ENCODE measurements at places on chromosomes 5 and 9. TPM values are rescaled to one million over a fixed set of nuclear protein-coding genes. Genes with fewer than 3 reads are reported as not detected.

DNA sequence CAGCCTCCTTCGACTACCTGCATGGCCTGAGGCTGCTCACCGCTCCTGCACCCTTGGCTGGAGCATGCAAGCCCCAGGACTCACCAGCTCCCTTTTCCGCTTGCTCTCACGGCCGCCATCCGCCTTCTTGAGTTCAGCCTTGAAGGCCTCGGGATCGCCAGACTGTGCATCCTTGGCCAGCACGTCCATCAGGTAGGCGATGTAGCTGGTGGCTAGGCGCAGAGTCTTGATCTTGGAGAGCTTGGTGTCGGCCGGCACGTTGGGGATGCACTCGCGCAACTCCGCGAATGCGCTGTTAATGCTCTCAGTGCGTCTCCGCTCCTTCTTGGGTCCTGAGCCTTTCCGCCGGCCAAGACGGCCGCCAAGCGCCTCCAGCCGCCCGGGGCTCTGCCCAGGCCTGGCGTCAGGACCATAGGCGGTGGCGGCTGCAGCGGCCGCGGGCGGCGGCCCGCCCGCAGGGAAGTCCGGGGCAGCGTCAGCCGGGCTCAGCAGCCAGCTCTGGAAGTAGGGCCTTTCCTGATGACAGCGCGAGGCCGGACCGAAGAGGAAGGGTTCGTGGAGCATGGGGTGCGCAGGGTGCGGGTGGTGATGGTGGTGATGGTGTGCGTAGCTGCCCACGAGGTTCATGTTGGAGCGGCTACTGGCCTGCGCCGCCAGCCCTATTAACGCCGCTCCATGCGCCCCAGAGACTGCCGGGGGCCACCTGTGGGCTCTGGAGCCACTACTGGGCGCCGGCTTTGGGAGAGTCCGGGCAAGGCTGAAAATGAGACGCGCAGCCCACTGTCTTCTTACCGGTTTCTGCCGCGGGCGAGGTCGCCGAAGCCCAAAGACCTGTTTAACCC is 424 bp downstream of the HAND1 start:
- no peak for DNase-seq

GRCh38 chr5:11319836-11320580 is 559.0 kb upstream of the DAP start:
- DNase-seq, result no peak

Gene FAM153A
- total RNA-seq, result 33.7 TPM

GRCh38 chr5:40356248-40356647 is 323.5 kb upstream of the PTGER4 start:
- DNase-seq, result no peak

GRCh38 chr5:103177543-103177942 is 57.4 kb downstream of the PPIP5K2 start:
- no peak for DNase-seq

GRCh38 chr5:112492291-112492690 is 73.2 kb upstream of the EPB41L4A start:
- peak; percentile 29 for DNase-seq

- DNase-seq, result no peak
These were observed 126.9 kb upstream of the ATP10B start for GRCh38 chr5:160978944-160979343.

- no peak for DNase-seq
These were observed 51.0 kb upstream of the RNU6ATAC start for GRCh38 chr9:134215420-134215698.

Gene WASHC1
- total RNA-seq, result 22.7 TPM

GRCh38 chr5:96875791-96876291 is 459 bp upstream of the ERAP2 start:
- peak; percentile 28 for DNase-seq

DNA sequence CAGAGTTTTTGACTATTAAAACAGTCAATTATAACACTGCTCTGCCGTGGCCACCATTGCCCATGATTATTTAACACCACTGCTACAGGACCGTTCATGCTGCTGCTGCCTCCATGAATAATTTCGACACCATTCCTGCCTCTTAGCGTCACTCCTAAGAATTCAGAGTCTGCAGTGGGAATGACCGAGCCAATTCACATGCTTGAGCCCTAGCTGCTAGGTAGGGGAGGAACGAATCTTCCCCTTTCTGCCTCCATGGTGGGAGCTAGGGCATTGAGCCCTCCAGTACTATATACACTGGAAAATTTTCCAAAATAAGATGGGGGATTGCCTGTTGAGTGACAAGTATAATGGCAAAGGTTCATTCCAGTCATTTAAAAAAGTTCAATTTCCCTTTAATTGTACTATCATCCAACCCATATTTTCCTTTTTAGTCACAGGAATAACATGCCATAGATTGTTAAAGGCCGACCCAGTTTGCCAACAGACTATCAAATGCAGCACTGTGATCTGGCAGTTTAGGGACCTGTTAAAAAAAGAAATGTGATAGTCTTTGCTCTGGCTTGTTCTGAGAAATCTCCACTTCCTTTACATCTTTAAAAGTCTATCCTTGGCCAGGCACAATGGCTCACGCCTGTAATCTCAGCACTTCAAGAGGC is 13.5 kb upstream of the B4GALT1 start:
- no peak for DNase-seq

- no peak for DNase-seq
These were observed 88.6 kb upstream of the CDKN2B start for GRCh38 chr9:22097707-22098106.

GRCh38 chr5:135011355-135012032 is 22.5 kb downstream of the PITX1 start:
- no peak for DNase-seq

- no peak for DNase-seq
These were observed 321.4 kb upstream of the ACTBL2 start for GRCh38 chr5:57804007-57804444.

Gene CREB3
- total RNA-seq, result 23.2 TPM

Gene SPATA31C1
- not detected for total RNA-seq

GRCh38 chr5:2257326-2258244 is 374.9 kb upstream of the IRX4 start:
- peak; percentile 11 for DNase-seq

- DNase-seq, result no peak
These were observed 113.7 kb downstream of the GABRB2 start for GRCh38 chr5:161432798-161433197.

Gene TMEM171
- total RNA-seq, result not detected

GRCh38 chr5:122738088-122738487 is 36.8 kb upstream of the SNX2 start:
- DNase-seq, result no peak

DNA sequence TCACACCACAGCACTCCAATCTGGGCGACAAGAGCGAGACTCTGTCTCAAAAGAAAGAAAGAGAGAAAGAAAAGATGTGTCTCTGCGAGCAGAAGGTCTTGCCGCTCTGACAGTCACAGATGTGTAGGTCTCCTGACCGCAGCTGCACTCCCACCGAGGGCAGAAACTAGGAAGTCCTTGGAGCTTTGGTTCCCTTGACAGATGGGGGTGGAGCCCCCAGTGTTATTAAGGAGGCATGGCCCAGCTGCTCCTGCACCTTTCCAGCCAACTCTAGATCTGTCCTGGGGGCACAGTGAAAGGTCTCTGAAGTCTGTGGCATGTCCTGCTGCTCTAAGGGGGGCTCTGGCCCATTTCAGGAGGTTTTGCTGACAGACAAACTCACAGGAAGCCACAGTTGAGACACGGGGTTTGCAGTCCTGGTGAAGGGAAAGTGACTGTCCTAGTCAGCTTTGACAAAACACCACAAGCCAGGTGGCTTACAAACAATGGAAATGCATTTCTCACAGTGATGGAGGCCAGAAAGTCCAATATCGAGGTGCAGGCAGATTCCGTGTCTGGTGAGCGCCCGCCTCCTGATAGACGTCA is 9.0 kb upstream of the DIPK1B start:
- no peak for DNase-seq

DNA sequence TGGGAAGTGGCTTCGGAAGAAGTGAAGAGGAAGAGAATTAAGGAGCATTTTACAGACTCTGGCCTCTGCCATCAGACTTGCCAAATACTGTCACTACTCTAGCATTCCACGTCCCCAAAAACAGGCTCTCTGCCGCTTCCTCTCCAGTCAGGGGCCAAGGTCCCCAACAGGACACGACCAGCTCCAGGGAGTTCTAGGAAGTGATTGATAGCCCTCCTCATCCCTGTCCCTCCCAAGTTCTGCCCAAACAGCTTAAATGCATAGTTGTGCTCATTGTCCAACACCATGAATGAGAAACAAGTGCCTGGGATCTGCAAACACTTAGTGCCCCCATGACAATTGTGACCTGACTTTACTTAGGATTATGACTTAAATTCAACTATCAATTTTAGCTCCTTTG is 96.5 kb downstream of the MED10 start:
- DNase-seq, result no peak

Gene SLC25A2
- total RNA-seq, result 0.50 TPM

Gene NDUFAF2
- 21.1 TPM for total RNA-seq

DNA sequence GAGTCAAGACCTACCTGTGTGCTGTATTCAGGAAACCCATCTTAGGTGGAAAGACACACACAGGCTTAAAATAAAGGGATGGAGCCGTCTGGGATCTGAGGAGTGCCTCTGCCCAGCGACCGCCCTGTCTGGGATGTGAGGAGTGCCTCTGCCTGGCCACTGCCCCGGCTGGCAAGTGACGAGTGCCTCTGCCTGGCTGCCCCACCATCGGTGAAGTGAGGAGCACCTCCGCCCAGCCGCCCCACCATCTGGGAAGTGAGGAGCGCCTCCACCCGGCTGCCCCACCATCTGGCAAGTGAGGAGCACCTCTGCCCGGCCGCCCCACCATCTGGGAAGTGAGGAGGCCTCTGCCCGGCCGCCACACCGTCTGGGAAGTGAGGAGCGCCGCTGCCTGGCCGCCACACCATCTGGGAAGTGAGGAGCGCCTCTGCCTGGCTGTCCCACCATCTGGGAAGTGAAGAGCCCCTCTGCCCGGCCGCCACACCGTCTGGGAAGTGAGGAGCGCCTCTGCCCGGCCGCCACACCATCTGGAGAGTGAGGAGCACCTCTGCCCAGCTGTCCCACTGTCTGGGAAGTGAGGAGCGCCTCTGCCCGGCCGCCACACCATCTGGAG is 33.7 kb downstream of the SAXO1 start:
- no peak for DNase-seq

Gene B4GALT1
- total RNA-seq, result 70.8 TPM

DNA sequence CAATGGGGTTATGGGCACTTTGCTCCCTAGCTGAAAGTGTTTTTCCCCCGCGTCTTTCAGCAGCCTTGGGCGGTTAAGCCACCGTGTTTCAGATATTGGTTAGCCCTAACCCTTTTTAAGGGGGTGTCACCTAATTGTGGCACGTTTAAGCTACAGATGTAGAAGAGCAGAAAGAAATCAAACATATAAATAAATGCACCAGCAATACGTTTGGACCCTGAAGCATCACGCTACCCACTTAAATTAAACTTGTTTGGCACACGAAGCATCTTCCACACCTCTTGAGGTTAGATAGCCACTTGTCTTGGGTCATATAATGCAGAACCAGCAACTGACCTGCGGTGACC is 768 bp downstream of the YTHDC2 start:
- no peak for DNase-seq

DNA sequence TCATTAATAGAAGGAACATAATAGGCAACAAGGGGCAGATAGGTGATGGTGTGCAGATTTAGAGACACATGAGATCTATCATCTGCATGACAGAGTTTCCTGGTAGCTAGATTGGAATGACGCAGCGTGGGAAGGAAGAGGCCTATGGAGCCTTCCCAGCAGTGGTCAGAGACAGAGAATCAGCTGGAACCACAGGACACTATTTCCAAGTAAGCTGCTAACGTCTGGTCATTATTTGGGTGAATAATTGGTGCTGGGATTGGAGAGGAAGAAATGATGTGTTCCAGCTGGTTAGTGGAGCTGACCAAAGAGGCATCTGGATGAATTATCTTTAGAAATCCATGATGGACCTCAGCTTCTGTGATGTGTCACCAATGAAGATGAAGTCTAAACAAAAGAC is 91.2 kb upstream of the PRR16 start:
- DNase-seq, result no peak

Gene NUTM2F
- total RNA-seq, result not detected
